ENCODE measurements at places on chromosomes 16 and 17.

DNA sequence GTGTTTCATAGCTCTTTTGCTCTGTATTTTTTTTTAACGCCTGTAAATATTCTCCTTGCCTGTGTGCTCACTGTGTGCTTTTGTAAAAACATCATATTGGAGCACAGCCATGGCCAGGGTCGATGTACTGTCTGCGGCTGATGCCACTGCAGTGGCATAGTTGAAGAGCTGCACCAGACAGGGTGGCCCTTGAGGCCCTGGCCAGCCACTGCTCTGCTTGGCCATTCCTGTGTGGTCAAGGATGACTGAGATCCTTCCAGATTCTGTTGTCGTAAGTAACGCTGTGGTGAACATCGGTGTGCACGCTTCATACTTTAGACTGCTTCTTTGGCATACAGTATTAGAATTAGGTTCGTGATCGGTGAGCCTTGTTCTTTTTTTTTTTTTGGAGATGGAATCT, 14.6 kb downstream of the CRAMP1 start:
- no peak for DNase-seq

GRCh38 chr16:66127459-66128370, 238.8 kb upstream of the CDH5 start:
- DNase-seq = peak; percentile 10

- DNase-seq = no peak
Measured at GRCh38 chr17:69981441-69981840, 93.6 kb upstream of the KCNJ16 start.

- no peak for DNase-seq
Measured at GRCh38 chr17:80868022-80868609, 123.5 kb upstream of the CHMP6 start.

- no peak for DNase-seq
Measured at GRCh38 chr16:17658881-17659280, 188.1 kb upstream of the XYLT1 start.

- no peak for DNase-seq
Measured at GRCh38 chr17:79028496-79029326, 4.7 kb downstream of the C1QTNF1 start.

DNA sequence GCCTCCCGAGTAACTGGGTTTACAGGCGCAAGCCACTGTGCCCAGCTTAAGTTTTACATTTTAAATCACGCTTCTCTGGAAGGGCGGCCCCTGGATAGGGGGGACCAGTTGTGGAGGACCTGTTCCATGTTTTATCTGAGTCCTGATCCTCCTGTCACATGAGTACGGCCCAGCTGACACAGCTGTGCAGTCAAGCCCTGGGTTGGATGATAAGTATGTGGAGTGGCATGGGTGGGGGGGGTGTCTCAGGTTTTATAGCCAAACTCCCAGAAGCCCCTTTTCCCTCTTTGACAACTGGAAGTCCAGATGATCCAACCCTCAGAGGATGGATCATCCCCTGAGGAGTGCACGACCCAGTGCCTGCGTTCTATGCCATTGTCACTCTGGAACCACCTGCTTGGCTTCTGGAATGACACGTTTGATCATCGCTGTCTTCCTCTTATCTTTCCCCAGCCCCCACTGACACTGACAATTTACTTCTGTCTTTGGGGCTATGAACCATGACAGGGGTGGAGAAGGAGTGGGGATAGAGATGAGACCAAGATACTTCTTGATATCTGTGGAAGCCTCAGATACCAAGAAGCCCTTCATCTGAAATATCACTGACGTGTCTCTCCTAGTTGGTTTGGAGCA, 191.2 kb downstream of the MSI2 start:
- DNase-seq = no peak

DNA sequence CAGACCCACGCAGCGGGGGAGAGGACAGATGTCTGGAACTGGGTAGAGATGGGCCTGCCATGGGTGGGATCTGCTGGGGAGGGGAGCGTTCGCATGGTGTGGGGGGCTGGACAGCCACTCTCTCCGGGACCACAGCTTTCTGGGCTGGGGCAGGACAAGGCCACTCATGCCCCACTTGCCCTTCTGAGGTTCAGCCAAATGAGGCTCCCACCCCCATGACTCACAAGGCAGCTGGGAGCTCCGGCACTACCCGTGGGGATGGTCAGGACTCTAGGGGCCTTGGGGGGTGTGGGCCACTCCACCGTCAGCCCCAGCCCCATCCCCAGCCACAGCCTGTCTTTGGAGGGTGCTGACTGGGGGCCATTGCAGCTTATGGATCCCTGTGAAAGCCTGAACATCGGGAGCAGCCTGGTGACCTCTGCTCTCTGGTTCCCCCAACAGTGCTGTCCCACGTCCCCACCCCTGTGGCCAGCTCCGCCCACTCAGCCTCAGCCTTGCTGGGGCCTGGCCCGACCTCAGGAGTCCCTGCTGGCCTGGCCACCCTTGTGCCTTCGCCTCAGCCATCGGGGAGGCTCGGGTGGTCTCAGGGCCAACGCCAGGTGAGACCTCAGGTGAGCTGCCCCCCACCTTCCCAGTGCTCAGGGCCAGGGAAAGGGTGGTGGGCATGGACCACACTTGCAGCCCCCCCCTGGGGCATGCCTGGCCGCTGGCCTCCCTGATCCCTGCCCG, 4.7 kb upstream of the CDH15 start:
- no peak for DNase-seq

GRCh38 chr17:40599468-40599763, 34.1 kb upstream of the CCR7 start:
- DNase-seq = no peak

GRCh38 chr16:87664792-87665191, 62.5 kb downstream of the JPH3 start:
- no peak for DNase-seq

DNA sequence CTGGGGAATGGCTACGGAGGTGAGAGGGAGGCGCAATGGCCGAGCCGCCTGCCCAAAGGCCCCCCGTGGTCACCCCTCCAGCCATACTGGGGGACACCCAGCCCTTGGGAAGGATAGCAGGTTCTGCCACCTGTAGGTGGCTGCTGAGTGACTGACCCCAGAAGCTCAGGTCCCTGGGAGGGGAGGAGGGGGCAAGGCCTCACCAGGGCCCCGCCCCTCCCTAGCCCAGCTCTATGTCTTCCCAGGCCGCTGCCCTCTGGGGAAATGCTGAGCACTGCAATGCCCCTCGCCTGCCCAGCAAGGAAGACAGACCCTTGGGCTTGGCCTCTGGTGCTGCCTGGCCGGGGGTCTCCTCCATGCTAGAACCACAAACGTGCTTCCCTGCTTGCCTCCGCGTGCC, 11.4 kb upstream of the CLDN9 start:
- no peak for DNase-seq

GRCh38 chr16:9232102-9232770, 140.8 kb downstream of the HAPSTR1 start:
- DNase-seq = no peak

DNA sequence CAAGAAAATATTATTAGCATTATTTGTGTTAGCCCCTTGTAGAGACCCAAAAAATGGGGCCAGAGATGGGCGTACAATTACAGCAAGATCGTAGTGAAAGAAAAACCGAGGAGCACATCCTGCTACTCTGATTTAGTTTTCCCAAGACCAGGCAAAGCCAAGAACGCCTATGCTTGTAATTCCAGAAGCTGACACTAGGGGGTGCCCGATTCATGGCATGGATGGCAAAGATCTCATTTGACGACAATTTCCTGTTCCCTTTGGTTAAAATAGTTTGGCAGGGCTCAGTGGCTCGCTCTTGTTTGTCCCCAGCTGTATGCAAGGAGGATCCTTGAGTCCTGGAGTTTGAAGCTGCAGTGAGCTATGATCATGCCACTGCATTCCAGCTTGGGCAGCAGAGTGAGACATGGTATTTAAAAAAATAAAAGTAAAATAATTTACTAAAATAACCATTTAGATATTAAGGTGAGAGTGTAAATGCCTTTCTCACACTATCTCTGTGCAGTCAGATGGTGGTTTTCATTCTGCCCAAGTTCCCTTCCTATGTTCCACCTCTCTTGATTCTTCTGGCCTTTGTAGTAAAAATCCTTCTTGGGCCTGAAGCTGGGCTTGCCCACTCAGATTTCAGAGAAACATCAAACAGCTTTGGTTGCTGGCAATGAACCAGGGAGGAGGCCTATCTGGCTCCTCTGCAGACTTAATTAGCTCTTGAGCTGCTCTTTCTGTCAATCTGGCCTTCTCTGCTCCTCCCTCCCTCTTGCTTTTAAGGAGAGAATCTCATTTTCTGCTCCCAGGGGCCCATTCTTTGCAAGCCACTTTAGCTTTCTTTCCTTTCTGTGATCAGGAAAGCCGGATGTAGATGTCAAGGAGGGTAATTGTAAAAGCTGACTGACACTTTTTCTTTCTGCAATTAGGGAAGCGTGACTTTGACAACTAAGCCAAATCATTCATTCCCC, 31.2 kb downstream of the TMEM238L start:
- no peak for DNase-seq

DNA sequence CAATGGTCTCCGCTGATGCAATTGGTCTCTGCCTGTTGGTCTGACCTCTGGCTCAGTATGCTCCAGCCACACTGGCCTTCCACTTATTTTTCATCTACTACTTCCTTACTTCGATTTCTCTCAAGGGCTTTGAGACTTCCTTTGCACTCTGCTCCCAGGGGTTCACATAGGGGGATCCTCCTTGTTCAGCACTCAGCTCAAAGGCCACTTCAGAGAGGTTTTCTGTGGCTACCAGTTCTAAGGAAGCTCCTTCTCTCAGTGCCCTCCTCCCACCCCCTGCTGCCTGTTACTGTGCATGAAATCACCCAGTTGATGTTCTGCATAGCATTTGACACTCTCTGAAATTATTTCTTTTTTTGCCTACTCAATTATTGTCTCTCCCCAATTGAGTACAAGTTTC, 476.4 kb downstream of the HS3ST3B1 start:
- no peak for DNase-seq

- DNase-seq = no peak
Measured at GRCh38 chr17:41885733-41886132, 20.5 kb upstream of the KLHL11 start.

GRCh38 chr16:21626659-21627277, 25.6 kb downstream of the IGSF6 start:
- DNase-seq = no peak

GRCh38 chr16:86245895-86246294, 264.4 kb upstream of the FOXF1 start:
- DNase-seq = no peak

DNA sequence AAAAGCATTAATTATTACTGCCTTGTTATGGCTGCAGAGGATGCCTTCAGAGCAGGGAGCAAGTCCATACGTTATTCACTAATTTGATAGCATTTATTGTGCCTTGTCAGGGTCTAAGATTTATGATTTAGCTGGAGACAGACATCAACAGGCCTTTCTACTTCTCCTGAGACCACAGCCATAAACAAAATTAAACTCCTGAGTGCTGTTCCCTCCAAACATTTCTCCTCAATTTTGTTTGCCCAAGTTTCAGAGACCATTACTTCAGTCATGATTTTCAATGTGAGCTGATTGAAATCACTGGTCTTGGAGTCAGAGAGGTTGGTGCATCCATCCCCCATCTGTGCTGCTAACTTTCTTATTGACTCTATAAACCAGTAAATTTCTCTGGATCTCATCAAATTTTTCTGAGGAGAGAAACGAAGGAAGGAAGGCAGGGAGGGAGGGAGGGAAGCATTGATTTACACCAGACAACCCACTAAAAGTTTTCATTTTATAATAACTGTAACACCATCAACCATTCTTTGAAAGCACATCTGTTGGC, 423.6 kb upstream of the CDH11 start:
- no peak for DNase-seq

GRCh38 chr16:54102888-54103866, 183.4 kb downstream of the IRX3 start:
- DNase-seq = no peak

DNA sequence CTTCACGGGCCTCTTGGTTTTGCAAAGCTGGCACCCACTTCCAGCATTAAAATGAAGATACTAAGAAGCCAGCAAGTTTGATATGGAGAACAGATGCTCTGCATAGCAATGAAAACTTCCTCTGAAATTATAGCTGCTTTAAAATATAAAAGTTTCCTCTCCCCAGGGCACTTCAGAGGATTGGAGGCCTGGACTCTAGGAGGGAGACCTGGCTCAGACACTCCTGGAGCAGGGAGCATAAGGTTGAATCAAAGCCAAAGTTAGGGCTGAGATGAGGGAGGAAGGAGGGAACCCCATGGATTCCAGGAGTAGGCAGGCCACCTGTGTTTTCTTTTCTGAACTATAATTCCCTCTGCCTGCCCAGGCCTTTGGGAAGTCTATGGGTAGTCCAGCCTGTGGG, 176.0 kb upstream of the RPL38 start:
- DNase-seq = no peak

DNA sequence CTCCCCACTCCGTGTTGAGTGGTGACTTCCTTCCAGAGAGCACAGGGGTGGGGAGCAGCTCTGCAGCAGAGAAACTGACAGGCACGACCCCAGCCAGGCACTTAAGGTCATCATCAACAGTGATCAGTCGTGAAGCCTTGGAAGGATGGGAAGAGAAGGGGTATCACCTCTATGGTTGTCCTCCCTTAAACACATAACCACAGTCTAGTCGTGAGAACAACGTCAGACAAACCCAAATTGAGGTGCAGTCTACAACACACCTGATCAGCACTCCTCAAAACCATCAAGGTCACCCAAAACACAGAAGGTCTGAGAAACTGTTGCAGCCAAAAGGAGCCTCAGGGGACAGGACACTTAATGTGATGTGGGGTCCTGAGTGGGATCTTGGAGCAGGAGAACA, 68.3 kb downstream of the MPRIP start:
- DNase-seq = no peak

DNA sequence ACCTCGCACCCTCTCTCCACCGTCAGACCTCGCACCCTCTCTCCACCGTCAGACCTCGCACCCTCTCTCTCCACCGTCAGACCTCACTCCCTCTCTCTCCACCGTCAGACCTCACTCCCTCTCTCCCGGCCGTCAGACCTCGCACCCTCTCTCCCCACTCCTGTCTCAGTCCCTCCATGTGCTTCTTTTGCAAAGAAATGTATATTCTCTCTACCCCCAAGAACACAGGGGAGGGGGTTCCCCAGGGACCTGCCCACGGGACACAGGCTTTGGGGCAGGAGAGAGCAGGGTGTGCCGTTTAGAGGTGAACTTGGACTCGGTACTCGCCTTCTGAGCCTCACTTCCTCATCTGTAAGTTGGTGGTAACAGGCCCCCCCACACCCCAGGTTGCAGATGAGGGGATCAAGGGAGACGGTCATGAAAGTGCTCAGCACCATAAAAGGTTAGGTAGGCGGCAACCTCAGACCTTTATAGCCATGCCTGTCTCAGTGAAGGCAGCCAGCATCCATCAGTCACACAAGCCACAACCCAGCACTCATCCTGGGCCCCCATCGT, 63.7 kb downstream of the RPH3AL start:
- no peak for DNase-seq

All from COR-L47 (cell line).